ENCODE measurements at places on chromosomes 2 and 18.

DNA sequence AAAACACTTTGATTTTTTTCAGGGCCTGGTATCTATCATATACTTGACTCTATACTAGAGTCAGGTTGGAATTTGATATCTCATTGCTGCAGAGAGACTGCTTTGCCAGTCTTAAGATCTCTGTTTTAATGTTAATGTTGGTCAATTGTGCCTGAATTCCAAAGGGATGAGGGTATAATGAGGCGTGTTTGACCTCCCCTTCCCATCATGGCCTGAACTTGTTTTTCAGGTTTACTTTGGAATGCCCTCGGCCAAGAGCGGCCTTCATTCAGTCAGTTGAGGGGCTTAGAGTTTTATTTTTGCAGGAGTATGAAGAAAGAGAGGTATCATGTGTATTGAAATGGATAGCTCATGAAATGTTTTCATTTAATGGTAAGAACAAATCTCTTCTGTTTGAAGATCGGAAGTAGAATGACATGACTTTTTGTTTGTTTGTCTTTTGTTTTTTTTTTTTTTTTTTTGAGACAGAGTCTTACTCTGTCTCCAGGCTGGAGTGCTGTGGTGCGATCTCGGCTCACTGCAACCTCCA lies 119.0 kb downstream of the KIAA1328 start:
- no peak for DNase-seq

GRCh38 chr2:15893689-15894480 lies 46.5 kb upstream of the MYCN start:
- no peak for DNase-seq

- no peak for DNase-seq
Measured at GRCh38 chr2:240210198-240210965, 69.9 kb upstream of the OTOS start.

GRCh38 chr18:773980-774624 lies 37.9 kb downstream of the YES1 start:
- DNase-seq, result no peak

DNA sequence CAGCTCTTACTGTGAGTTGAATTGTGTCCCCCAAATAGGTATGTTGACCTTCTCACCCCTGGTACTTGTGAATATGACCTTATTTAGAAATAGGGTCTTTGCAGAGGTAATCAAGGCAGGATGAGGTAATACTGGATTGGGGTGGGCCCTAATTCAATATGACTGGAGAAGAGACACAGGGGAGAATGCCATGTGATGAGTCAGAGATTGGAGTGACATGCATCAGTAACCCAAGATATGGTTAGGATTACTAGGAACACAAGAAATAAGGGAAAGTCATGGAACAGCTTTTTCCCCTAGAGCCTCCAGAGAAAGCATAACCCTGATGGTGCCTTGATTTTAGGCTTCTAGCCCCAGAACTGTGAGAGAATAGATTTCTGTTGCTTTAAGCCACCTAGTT lies 37.0 kb upstream of the ATP5MC3 start:
- no peak for DNase-seq

All from AG04450 (cell line).